Cortex of kidney (tissue), 1 donor: ENCODE measurements at places on chromosomes 4 and X.

DNA sequence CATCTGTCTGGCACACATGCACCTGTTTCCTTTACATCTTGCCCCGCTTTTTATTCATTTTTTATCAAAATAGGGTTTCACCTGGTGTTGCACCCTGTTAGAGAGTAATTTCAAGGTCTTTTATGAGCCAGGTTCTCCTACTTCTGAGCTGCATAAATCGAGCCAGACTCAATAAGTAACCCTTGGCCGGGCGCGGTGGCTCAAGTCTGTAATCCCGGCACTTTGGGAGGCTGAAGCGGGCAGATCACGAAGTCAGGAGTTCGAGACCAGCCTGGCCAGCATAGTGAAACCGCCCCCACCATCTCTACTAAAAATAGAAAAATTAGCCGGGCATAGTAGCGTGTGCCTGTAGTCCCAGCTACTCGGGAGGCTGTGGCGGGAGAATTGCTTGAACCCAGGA is 1.0 kb upstream of the PPP2R3B start:
- DNase-seq, result no peak

GRCh38 chr4:181289198-181289597 is 954.0 kb upstream of the TENM3 start:
- no peak for DNase-seq

- DNase-seq, result no peak
Measured at GRCh38 chrX:136880003-136880451, 498 bp downstream of the RBMX start.

GRCh38 chrX:103513476-103514108 is 5.7 kb downstream of the RAB40A start:
- no peak for DNase-seq

DNA sequence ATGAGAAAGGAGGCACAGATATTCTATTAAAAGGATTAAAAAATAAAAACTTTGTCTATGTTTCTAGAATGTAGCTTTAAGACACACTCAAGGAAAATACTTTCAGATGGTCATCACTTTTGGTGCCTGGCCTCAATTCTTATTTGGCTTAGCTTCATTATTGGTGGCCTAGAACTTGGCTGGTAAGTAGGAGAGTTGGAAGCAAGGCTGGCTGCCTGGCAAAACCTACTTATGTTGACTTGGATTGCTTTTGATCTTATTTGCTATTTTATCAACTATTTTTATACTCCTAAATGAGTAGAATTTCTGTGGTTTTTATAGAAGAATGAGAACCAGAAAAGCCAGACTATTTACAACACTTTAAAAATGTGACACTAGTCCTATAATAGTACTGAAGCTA is 35.3 kb upstream of the JADE3 start:
- DNase-seq, result no peak

- DNase-seq, result no peak
Measured at GRCh38 chr4:55549888-55550287, 3.2 kb upstream of the CLOCK start.

GRCh38 chr4:1410491-1411325 is 4.5 kb upstream of the NKX1-1 start:
- no peak for DNase-seq

DNA sequence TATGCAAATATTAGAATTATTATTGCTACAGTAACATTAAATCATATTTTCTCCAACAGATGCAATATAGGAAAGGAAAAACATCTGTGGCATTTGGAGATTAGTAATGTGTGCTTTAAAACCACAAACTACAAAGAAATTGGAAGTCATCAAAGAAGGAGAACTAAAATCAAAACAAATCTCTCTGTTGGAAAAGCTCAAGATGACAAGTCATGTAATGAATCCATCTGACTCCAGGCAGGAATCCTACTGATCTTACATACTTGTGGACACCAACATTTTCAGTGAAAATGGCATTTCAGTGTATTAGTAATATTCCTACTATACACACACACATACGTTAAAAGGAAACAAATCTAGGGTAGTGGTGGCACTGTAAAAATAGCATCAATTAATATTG is 98.2 kb downstream of the SLC39A8 start:
- DNase-seq, result no peak

DNA sequence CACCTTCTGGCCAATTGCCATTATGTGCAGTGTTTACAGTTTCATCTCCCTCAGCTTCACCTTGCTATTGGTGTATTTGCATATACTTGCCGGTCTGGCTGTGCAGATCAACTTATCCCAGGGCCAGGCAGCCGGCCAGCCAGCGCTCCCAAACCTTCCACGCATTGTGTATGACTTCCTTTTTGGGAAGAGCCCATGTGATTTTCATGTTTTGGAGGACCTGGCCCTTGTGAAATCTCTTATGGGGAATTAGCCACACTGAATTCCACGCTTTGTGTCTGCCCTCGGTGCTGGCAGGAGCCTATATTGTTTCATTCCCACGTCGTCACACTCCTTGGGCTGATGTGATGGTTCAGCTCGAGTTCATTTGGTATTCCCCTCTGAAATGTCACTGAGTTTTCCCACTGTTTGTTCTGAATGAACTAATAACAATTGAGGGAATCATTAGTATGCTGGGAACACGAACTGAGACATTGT is 6.0 kb upstream of the PDLIM3 start:
- no peak for DNase-seq

GRCh38 chr4:42781315-42781714 is 111.2 kb upstream of the GRXCR1 start:
- DNase-seq, result no peak

- no peak for DNase-seq
Measured at GRCh38 chrX:119692191-119693039, 553 bp downstream of the SEPTIN6 start.

GRCh38 chrX:39966176-39966575 is 131.6 kb downstream of the BCOR start:
- no peak for DNase-seq

DNA sequence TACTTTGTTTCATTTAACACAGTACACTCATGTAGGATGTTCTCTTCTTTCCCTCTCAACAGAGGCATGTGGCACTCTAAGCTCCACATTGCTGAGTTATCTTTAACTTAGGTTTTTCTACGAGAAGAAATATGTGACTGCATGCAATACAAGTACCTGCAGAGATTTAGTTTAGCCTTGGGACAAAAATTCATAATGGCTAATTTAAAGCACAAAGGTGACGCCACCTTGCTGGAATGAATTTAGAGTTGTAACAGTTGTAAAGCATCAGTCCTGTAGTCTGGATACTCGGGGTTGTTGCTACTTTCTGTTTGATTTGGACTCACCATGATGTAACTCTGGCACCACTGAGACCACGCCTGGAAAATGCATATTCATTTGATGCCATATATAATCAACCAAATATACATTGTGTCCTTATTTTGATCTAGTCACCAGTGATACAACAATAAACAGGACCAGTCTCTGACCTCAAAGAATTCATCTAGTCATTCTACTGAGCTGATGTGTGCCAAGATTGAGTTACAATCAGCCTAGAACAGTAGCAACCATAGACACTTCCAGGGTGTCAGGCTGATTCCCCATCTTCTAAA is 451.0 kb upstream of the ZFP42 start:
- no peak for DNase-seq

DNA sequence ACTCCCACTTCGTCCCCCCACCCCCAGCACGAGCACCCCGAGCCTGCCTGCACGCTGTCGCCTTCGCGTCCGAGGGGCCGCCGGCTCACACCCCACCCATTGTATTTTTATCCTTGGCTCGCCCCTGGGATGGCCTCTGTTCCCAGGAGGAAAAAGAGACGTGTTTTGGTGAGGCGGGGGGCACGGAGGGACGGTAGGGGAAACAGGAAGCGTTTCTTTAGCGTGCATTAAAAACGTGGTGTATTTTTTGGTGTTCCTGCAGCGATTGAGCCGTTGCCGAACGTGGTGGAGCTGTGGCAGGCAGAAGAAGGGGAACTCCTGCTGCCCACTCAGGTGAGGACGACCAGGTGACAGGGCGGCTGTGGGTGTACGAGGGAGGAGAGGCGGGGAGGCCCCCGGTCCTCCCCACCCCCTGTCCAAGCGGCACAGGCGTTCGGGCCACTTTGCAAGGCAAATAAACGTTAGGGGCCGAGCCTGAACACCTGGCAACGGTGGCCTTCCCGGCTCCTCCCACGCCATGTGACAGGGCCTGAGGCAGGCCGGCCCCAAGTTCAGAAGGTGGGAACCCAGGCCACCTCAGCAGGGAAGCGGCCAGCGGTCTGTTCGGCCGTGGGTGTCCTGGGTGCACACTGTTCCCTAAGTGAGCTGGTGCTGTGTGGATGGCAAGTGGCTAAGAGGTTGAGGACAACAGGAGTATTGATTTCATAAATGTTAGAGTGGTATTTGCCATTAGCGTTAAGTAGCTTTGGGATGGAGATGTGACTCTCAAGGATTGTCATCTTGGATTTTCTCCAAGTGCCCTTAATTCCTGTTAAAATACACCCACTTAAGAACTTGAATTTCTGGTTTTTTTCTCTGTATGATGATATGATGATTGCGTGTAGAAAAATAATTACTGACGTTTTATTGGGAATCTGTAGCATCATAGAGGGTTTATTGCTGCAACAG is 1.1 kb downstream of the TMEM131L start:
- no peak for DNase-seq

DNA sequence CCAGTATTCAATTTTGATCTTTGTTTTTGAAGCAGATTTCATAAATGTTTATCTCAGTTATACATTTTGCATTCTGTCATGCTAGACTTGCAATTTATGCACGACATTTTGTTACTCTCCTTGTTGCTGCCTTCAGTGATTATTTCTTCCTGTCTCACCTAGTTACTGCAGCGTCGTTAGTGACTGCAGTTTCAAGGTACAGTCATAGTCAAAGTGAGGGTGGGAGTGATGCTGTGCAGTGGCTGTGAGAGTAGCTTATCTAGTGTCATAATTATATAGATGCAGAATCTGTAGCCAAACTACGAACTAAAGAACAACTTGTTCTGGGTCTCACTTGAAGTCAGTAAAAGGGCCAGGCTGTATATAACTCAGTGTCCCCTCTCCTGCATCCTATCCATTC is 69.8 kb downstream of the GPR101 start:
- no peak for DNase-seq

- DNase-seq, result no peak
Measured at GRCh38 chr4:32658019-32658418, 1937.8 kb downstream of the PCDH7 start.

GRCh38 chrX:115189646-115190635 is 731 bp downstream of the RBMXL3 start:
- no peak for DNase-seq

DNA sequence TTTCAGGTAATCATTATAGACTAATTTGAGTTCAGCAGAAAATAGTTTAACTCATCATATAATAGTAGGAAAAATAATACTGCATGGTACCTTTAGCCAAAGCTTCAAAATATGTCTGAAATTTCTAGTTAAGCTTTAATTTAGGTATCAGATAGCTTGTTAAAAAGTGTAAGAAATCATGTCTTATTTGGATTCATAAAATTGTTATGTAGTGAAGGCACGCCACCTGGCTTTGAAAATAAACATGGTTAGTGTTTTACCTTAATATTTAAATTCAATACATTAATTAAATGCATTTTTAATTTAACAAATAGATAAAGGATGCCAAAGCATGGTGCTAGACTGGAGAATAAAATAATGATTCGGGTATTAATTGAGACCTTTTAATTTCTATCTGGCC is 211.4 kb downstream of the FSTL5 start:
- DNase-seq, result no peak

- no peak for DNase-seq
Measured at GRCh38 chrX:101668143-101668542, 8.5 kb upstream of the ARMCX2 start.

- DNase-seq, result no peak
Measured at GRCh38 chr4:174023641-174024040, 259.8 kb downstream of the FBXO8 start.

- no peak for DNase-seq
Measured at GRCh38 chr4:85058551-85058950, 92.1 kb upstream of the WDFY3 start.

GRCh38 chrX:34521563-34521962 is 135.5 kb downstream of the TMEM47 start:
- DNase-seq, result no peak

DNA sequence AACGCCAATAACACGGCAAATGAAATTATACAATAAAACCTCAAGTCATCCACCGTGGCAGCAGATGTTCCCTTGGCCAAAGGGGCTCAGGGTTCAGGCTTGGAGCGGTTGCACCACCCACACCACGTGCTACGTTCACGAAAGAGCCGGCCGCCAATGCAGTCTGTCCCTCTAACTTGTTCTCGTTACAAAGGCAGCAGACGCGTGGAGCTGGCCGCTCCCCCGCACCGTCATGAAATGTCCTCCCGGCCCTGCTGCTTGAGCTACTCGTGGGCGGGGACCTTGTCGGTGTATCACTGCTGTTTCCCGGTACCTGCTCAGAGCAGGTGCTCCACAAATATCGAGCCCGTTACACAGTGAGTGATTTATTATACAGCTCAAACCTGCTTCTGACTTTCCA is 36.4 kb upstream of the MAN2B2 start:
- DNase-seq, result no peak

DNA sequence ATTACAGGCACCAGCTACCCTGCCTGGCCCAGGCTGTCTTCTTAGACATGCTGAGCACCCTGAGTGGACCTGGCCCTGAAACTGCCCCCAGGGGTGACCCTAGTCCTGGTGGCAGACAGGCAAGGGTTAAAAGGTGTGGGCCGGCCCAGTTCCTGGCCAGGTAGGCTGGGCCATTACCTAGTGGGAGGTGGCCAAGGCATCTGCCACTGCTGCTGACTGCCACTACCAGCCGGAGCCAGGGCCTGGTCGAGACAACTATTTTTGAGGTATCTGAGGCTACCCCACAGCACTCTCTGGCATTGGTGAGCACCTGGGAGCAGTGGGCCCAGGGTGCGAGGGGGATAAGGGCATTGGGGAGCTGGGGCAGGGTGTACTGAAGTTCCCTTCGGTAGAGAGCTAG is at the start of gene CCDC120:
Gene CCDC120 (plus strand): TSS at position 206 of the 400 bp plus-strand sequence. CDS start 3,043 bp downstream, outside the sequence.
- DNase-seq, result no peak

DNA sequence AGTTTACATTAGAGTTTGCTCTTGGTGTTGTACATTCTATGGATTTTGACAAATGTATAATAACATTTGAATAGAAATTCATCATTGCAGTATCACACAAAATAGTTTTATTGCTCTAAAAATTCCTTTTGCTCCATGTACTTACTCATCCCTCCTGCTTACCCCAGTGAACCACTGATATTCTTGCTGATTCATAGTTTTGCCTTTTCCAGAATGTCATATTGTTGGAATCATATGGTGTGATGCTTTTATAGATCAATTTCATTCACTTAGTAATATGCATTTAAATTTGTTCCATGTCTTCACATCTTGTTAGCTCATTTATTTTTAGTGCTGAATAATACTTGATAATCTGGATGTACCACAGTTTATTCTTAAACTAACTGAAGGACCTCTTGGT is 1593.2 kb downstream of the C4orf33 start:
- DNase-seq, result no peak

DNA sequence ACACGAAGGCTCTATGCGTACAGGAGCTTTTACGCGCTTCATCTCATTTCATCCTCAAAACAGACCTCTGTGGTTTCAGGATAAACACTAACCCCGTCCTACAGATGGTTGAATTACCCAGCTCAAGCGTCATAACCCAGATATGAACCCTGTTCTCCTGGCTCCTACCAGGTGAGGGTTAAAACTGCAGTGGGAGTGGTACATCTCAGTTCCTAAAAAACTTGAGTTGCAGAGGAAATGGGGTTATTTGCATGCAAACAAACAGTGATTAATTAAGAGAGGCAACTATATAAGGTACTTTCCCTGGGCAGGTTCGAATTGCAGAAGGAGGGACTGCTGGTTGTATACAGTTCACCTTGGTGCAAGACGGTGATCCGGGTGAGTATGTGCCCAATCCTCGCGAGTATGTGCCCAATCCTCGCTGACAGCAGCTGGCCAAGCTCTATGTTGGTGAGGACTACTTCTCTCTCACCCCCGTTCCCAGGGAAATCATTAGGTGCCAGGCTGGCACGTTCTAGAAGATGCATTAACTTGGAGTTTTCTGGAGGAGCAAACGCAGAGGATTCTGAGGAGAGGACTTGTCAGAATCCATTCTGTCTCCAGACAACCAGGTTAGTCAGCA is 72.6 kb downstream of the FHDC1 start:
- no peak for DNase-seq
